T-helper 2 cell treated with Interferon-gamma antibody and Interleukin-4, amounts not matched to agents 100 ng/mL and 5 ng/mL, for 36 hours (primary cell): ENCODE measurements at places on chromosomes 2 and 18. TPM values are rescaled to one million over a fixed set of nuclear protein-coding genes. Genes with fewer than 3 reads are reported as not detected.

The C2orf81 gene
- total RNA-seq = 1.0 and 1.5 TPM in 2 replicates

The RAB12 gene
- total RNA-seq = 14.5 and 15.4 TPM in 2 replicates

The COL4A3 gene
- not detected in 2 replicates for total RNA-seq

The KLHL14 gene
- total RNA-seq = not detected in 2 replicates

The SCN2A gene
- total RNA-seq = 0.30 and 0.43 TPM in 2 replicates
